HCT116 (cell line): ENCODE measurements at places on chromosomes 16 and 17. TPM values are rescaled to one million over a fixed set of nuclear protein-coding genes. Genes with fewer than 3 reads are reported as not detected.

GRCh38 chr17:9645851-9646545 is 681 bp downstream of the USP43 start:
- peak overlapping the region; percentile 94 for H3K27ac ChIP-seq
- peak overlapping the region; percentile 71 for H3K4me3 ChIP-seq
- peak; percentile 12 for DNase-seq
- H3K27me3 ChIP-seq: no peaks in the 10 kb centered on the region
- peaks cover 51% of the 10 kb centered on the region for H3K4me1 ChIP-seq

The ZNF785 gene
- total RNA-seq: 0.15 TPM

DNA sequence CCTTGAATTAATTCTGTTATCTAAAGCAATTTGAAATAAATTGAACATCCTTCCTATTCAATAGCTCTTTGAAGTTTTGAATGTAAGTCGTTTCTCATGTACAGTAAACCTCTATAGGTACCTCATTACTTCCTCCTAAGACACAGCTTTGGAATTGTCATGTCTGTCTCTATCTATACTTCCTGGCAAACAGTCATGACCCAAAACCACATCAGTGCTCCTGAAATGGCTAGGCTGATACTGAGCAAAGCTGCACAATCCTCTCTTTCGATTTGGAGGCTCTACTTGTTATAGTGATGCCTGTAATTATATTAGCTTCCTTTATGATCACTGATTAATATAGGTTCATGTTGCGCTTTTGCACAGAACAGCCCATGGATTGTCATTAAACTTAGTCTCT is 110.1 kb downstream of the ADAMTS18 start:
- peaks cover 60% of the 10 kb centered on the region for H3K27me3 ChIP-seq
- H3K4me1 ChIP-seq: no peaks in the 10 kb centered on the region
- H3K4me3 ChIP-seq: no peak overlapping the region
- H3K27ac ChIP-seq: no peak overlapping the region
- H3K36me3 ChIP-seq: no peaks in the 10 kb centered on the region

GRCh38 chr16:57501492-57501891 is 15.2 kb upstream of the DOK4 start:
- no peak overlapping the region for H3K4me3 ChIP-seq
- H3K36me3 ChIP-seq: no peaks in the 10 kb centered on the region
- H3K27me3 ChIP-seq: no peaks in the 10 kb centered on the region
